CD4-positive, alpha-beta T cell treated with Interleukin-17A for 1 hour (primary cell): ENCODE measurements at places on chromosomes 7 and 10.

DNA sequence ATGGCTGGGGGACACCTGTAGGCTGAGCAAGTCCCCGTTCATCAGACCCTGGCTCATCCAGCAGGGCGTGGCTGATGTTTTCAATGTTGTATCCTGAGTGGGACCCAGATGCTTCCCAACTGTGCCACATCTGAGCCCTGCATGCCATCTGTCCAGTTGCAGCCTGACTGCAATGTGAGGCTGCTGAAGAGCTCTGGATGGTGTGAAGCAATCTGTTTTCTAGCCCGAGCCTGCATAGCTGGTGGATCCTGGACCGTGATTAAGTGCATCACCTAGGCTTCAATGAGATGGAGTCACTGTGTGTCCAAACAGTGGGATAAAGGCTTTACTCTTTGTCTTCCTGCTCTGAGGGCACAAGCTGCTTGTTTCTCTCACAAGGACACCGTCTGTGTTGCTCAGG is 99.8 kb downstream of the TCF7L2 start:
- no peak for DNase-seq

- no peak for DNase-seq
Observed at GRCh38 chr7:117020591-117020973, 67.3 kb downstream of the ST7 start.

- no peak for DNase-seq
Observed at GRCh38 chr7:78247910-78248689, 449.5 kb downstream of the PHTF2 start.

GRCh38 chr7:90119178-90119971 is 34.9 kb upstream of the STEAP1 start:
- peak; percentile 3 for DNase-seq

- no peak for DNase-seq
Observed at GRCh38 chr10:89563311-89563710, 27.9 kb upstream of the SLC16A12 start.

DNA sequence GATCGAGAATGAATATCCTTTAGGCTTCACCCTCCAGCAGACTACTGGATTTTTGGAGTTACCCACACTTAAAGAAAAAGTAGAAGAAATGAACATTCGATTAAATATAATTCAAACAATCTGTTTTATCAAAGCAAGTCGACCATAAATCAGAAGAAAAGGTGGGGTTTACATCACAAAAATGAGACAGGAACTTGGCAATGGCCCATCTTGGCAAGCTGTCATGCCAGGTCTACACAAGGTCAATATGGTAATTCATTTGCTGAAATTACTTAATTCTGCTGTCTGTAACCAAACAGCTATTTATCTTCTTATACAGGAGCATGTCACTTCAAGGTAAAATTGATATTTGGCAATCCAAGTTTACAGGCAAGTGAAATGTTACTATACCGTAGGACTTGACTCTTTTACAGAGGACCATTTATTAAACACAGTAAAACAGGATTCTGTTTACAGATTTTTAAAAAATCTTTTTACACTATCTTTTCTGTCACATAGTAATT is 640.6 kb upstream of the NRP1 start:
- no peak for DNase-seq
